Activated T-helper 17 cell treated with anti-CD3 and anti-CD28 coated beads, Interleukin-2, amount 50 U/mL, for 72 hours (primary cell): ENCODE measurements at places on chromosomes 4 and X.
A peak's percentile ranks its signal among the peaks of the same experiment; 100 is the strongest.

GRCh38 chr4:38097818-38098217, 137.6 kb downstream of the PTTG2 start:
- no peak for ATAC-seq

DNA sequence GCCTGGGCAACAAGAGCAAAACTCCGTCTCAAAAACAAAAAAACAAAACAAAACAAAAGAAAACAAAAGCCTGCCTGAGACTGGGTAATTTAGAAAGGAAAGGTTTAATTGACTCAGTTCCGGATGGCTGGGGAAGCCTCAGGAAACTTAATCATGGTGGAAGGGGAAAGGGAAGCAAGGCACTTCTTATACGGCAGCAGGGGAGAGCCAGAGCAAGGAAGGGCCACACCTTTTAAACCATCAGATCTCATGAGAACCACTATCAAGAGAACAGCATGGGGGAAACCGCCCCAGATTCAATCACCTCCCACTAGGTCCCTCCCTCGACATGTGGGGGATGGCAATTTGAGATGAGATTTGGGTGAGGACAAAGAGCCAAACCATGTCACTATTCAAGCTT, 122.2 kb downstream of the UBE2K start:
- no peak for ATAC-seq

- ATAC-seq, result no peak
These were observed 277.3 kb upstream of the HAND2 start for GRCh38 chr4:173807347-173807746.

GRCh38 chr4:151538963-151539362, 130.0 kb downstream of the FHIP1A start:
- ATAC-seq, result no peak

GRCh38 chr4:51836549-51836948, 6.4 kb upstream of the DCUN1D4 start:
- ATAC-seq, result no peak

- peak; percentile 84 for ATAC-seq
These were observed 32.7 kb downstream of the TBC1D14 start for GRCh38 chr4:6942238-6942800.

DNA sequence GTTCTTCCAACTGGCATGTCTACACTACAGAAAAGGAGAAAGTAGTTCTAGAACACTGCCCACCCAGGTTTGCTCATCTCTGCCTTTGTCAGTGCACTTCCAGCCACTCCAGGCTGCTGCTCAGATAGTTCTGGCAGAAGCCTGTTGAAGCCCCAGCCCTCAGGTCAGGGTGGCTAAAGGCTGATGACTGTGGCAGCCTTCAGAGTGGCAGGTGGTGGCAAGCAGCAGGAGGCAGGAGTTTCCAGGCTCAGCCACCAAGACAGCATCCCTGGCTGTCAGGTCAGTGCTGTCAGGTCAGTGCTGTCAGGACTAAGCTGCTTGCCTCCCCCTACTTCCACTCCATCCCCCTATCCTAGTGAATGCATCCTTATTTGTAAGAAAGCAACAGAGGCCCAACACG, 100.4 kb downstream of the MAMLD1 start:
- no peak for ATAC-seq

DNA sequence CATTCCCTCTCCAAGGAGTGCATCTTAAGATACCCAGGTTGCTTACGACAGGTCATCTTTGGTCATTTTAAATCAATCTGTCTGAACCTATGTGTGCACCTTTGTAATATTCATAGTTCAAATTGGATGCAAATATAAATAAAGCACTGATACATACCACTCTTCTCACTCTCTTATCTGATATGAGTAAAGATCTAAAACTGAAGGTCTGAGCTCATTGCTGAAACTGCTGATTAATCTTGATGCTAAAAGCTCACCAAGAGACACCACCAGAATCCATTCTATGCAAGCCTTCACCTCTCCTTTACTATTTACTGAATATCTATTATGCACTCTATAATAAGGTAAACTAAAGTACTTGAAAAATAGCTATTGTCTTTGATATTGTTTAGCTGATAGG, 16.6 kb downstream of the HSD17B13 start:
- peak; percentile 34 for ATAC-seq

DNA sequence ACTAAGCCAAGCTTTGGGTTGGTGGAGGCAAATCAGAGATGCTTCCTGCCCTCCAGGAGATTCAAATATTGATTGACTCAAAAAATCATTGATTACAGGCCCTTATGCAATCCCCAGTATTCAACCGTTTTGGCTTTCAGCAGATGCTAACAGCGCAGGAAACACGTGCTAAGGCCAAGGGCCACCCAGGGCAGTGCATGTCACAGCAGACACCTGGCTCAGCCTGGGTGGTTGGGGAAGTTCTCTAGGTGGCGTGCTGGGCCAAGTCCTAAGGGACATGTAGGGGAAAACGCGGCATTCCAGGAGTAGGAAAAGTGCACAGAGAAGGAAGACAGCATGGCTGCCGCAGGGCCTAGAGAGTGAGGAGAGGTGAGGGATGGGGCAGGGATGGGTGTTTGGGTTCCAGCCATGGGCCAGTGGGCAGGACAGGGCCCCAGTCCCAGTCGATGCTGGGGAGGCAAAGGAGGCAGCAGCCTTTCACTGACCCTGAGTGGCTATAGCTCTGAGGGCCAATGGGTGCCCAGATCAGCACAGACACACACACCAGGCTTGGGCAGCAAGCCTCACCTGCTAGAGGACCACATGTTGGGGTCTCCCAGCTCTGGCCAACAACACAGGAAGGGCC, 239.1 kb downstream of the EVC2 start:
- ATAC-seq, result no peak

GRCh38 chr4:122617597-122618593, 3.0 kb downstream of the IL21 start:
- no peak for ATAC-seq

DNA sequence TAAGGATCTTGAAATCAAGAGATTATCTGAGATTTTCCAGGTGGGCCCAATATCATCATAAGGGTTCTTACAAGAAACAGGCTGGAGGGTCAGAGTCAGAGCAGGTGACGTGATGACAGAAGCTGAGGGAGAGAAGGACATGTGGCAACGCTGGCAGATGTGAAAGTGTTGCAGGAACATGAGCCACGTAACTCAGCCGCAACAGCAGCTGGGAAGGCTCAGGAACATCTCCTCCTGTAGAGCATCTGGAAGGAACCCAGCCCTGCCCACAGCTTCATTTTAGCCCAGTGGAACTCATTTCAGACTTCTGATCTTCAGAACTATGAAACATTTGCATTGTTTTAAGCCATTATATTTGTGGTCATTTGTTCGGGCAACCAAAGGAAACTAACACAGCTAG, 156.3 kb upstream of the VEGFC start:
- ATAC-seq, result no peak

DNA sequence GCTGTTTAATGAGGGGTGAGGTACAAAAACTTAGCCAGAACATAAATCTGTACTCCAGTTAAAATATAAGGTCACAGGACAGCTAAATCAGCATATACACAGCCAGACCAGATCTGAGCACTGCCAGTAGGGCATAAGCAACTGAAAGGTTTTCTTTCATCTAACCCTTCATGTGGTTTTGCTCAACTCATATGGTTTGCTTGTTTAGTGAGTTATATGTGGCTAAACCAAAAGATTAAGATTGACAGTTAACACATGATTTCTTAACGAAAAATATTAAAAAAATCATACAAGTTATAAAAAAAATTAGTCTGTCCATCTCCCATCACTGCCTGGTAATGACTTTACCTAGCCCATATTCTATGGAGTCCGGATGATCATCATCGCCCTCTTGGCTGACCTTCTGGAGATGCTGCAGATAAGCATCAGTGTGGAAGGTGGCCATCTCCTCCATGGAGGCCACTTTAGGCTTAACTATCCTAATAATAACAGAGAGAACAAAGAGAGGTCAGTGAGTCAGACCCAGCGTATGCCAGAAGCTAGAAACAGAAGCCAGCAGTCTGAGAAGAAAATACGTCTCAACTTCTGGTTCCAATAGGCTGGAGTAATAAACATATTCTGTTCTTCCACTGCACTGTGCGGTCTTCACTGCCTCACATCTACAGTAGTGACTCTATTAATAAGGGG, 4.1 kb downstream of the HDAC8 start:
- ATAC-seq, result no peak

GRCh38 chrX:8728932-8729535, 2.9 kb downstream of the ANOS1 start:
- no peak for ATAC-seq
